Effector memory CD4-positive, alpha-beta T cell (primary cell): ENCODE measurements at places on chromosomes 13 and 19.

DNA sequence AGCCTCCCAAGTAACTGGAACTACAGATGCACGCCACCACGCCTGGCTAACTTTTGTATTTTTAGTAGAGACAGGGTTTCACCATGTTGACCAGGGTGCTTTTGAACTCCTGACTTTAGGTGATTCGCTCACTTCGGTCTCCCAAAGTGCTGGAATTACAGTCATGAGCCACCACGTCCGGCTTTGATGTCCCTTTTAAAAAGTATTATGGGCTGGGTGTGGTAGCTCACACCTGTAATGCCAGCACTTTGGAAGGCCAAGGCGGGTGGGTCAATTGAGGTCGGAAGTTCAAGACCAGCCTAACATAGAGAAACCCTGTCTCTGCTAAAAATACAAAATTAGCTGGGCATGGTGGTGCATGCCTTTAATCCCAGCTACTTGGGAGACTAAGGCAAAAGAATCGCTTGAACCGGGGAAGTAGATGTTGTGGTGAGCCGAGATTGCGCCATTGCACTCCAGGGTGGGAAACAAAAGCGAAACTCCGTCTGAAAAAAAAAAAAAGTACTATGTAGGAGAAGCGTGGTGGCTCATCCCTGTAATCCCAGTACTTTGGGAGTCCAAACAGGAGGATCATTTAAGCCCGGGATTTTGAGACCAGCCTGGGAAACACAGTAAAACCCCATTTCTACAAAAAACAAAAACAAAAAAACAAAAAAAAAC is 22.8 kb upstream of the ERVV-1 start:
- no peak for DNase-seq

- DNase-seq: no peak
Observed at GRCh38 chr13:110680852-110681251, 25.1 kb downstream of the CARS2 start.

- no peak for DNase-seq
Observed at GRCh38 chr19:35115177-35115951, at the start of gene FXYD3. Gene FXYD3, plus strand, starts transcription at chr19:35115823. Its CDS starts 3,554 bp downstream, at chr19:35119377.

- DNase-seq: no peak
Observed at GRCh38 chr13:52931539-52932431, 83.3 kb upstream of the PCDH8 start.

DNA sequence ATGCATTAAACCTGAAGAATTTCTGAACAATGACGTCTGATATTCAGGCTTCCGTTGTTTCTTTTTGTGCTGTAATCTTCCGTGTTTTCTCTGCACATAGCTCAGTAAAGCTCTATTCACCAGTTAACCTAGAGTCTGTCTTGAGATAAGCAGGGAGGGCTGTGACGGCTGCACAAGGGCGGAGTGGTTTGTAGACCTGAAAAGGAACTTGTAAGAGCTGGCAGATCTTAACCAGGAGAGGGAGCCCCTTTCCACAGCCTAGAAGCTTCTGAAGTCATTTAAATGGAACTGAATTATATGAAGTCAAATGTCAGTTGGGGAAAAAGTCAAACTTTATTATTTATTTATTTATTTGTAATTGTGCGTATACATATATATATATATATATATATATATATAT is 27.5 kb downstream of the DPRX start:
- DNase-seq: no peak

GRCh38 chr13:24692561-24692960 is 12.4 kb downstream of the ATP12A start:
- no peak for DNase-seq

DNA sequence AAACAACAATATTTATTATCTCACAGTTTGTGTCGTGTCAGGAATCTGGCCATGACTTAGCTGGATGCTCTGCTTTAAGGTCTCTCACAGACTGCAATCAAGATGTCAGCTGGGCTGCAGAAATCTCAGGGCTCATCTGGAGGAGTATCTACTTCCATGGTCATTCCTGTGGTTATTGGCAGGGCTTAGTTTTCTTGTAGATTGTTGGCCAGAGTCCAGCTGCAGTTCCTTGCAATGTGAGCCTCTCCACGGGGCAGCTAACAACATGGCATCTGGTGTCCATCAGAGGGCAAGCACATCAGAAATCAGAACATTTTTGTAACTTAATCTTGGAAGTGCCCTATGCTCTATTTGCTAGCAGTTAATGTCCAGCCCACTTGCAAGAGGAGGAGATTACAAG is 45.7 kb upstream of the TDRD3 start:
- no peak for DNase-seq

- DNase-seq: no peak
Observed at GRCh38 chr19:17829855-17830566, 8.7 kb upstream of the INSL3 start.

GRCh38 chr13:24215126-24215525 is 54.6 kb downstream of the SPATA13 start:
- no peak for DNase-seq

DNA sequence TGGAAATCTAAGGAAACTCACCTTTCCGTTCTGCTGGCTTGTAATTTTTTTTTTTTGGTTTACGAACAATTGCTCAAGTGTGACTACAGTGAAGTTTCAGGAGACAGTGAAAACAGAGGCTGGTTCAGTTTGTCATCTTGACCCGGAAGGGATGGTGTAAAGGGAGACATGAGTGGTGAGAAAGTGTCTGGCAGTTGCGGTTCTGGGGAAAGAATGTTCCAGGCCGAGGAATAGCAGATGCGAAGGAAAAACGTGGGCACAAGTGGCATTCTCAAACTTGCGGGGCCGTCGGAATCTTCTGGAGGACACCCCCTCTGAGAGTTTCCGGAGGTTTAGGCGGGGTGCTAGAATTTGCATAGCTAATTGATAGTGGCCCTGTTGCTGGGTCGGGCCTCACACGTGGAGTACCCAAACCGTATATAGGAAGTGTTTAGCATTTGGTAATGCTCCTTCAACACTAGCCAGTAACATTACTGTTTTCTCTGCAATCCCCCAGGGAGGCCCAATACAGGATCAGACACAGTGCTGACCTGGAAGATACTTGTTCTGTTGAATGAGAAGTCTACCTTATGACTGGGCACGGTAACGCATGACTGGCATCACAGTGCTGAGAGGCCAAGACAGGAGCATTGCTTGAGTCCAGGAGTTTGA is 2.8 kb upstream of the TNFSF9 start:
- no peak for DNase-seq

- no peak for DNase-seq
Observed at GRCh38 chr13:38979891-38980749, 10.5 kb downstream of the STOML3 start.

DNA sequence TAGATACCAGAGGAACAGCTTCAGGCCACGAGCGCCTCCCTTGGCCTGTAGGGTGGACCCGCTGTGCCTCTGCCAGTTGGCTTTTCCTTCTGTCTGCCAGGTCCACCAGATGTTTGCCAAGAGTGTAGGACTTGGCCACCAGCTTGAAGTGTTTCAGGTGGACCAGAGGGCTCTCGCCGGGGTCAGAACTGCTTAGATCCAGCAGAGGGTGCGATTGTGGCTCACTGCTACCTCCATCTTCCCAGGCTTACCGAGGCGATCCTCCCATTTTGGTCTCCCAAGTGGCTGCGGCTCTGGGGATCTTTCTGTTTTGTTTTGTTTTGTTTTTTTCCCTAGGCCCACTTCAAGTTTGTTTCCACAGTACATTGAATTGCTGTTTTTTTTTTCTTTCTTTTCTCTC is 23.0 kb upstream of the ZNF730 start:
- no peak for DNase-seq

GRCh38 chr19:8023371-8023770 is 17.9 kb upstream of the ELAVL1 start:
- no peak for DNase-seq

DNA sequence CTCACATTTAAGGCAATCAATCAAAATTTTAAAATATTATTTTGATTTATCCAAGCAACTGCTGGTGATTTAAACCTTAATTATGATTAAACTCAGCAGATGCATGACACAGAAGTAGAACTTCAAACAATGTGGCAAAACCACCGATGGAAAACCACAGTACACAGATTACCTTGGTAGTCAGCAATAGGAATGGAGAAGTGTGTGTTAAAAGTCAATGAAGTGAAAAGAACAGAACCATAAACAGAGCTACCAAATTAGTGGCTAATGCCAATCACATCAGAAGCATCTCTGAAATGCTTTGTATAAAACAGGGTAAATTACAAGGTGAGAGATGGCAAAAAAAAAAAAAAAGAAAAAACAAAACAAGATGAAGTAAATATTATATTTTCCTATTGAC is 31.2 kb downstream of the KATNAL1 start:
- no peak for DNase-seq

- no peak for DNase-seq
Observed at GRCh38 chr13:30697177-30697953, 38.0 kb upstream of the ALOX5AP start.

DNA sequence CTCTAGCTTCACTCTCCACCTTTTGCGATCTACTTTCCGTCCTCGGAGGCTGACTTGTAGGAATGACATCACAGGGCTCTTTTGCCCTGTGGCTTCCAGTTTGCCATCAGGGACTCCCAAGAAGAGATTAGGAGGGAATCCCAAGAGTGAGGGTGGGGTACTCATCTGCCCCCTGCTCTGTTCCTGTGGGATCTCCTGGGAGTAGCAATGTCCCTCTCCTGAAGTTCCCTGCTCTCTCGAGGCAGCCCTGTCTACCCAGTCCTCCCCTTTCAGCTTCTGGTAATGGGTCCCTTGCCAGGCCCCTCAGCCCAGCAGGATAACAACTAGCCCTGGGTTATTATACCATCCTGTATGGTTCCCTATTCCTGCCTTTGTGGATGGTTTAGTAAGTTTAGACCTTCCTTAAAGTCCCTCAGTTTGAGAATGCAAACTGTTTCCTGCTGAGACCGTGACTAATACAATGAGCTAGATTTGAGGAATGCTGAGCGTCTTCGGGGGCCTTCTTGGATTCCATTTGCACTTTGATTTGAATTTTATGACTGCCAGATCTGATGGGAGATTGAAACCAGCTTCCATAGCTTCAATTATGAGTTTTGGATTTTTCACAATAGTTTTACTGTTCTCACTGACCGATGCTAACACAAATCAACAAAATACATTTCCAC is 73.7 kb upstream of the IPO5 start:
- DNase-seq: no peak

DNA sequence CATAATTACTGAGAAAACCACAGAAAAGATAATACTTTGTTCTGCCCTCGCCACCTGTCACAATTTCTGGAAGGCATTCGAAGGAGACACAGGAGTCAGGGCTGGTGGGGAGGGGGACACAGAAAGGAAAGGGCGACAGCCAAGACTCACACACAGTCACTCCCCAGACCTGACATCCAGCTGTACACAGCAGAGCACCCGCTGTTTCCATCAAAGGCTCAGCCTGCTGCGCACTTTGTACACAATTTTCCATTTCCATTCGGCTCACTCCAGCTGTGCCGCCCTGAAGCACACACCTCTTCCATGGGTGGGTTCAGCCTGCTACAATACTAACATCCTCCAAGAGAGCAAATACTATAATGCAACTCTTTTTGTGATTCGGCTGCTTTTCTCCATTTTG is 38.0 kb downstream of the STK24 start:
- no peak for DNase-seq

DNA sequence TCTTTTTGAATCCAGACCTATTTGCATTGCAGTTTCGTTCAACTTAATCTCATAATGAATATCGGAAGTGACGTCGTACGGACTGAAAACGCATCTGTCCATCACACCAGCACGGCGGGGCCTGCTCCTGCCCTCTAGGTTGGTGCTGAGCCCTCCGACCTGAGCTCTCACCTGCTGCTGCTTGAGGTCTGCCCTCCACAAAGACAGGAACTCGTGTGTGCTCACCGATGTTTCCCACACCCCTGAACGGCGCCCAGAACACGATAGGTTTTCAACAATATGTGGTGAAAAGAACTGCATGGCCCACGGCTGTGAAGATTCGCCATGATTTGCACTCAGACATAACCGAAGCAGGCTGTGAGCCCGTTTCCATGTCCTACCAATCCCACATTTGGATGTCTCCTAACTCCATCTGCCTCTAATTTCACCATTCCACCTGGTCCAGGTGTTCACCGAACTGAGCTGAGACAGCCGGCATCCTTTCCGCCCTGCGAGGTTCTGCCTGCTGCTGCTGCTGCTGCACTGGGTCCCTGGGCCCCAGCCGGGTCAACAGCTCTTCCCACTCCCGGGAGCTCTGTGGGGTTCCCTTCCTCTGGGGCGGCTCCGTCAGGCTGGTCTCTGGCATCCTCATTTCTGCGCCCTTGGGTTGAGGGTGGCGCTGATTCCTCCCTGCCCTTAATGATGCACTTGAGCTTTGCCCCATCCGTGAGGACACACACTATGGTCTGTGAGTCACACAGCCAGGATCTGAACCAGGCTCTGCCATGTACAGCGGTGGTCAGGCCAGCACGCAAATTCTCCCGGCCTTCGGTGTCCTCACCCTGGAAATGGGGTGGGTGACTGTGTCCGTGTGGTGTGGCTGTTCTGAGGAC is 20.9 kb downstream of the GRTP1 start:
- DNase-seq: no peak

DNA sequence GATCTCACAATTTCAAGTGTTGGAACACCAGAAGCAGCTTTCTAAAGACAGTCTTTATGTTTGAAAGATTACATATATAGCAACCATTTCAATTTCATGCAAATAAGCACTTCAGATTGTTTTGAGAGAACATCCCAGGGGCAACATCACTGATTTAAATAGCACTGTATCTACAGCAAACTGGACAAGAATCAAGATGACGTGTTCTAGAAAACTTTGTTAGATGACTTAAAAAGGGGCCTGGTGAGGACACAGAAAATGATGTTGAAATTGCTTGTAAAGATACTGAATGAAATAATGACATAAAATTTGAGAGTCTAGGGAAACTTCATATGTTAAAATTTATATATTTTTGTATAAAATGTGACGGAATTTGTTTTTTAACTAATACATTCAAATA is 277.1 kb downstream of the KLF12 start:
- DNase-seq: no peak

DNA sequence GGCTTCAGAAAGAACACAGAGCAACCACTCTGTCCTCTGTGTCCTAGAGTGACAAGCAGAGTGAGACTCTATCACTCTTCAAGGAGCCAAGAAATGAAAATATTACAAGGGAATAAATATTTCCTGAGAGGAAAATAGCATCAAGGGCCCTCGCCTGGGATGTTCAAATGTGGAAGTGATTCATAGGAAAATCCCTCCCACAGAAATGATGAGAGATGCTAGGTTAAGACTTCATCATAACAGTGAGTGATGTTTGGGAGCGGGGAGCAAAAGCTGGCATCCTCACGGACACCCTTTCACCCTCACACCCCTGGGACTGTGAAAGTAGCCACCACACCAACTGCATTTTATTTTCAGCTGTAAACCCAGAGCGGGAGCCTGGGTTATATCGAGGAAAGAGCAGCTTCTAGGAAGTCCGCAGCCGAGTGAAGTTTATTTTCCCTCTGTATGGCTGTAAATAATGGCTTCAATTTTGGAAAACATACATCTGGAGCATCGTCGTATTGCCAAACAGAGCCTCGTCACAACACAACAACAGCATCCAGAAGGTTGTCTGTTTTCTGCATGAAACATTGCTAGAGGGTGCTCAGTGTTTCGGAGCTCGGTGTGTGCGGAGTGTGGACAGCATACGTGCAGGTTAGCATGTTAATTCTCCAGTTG is 54.8 kb downstream of the DLEU7 start:
- no peak for DNase-seq

GRCh38 chr19:4051175-4052101 is 15.3 kb downstream of the ZBTB7A start:
- no peak for DNase-seq
